CD4-positive, CD25-positive, alpha-beta regulatory T cell (primary cell): ENCODE measurements at places on chromosomes 16 and 17.

GRCh38 chr16:60608971-60609370 is 1427.3 kb downstream of the CDH8 start:
- no peaks in the 10 kb centered on the region for H3K36me3 ChIP-seq
- no peak overlapping the region for H3K27ac ChIP-seq
- no peak for DNase-seq

GRCh38 chr17:29948448-29949215 is 7.2 kb downstream of the EFCAB5 start:
- no peaks in the 10 kb centered on the region for H3K36me3 ChIP-seq
- H3K4me3 ChIP-seq = no peak overlapping the region

DNA sequence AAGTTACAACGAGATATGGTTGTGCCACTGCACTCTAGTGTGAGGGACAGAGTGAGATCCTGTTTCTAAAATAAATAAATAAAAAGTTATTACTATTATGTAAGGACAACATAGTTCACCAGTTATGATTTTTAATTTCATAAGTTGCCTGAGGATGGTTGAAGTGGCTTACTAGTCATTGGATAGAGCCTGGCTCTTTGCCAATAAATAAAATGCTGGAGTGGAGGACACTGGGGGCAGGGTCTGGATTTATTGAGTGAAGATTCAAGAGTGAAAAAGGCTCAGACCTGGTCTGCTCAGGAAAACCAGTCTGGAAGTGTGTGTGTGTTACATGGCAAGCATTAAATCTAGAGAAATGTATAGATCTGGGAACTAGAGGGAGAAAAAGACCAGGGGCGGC is 2.1 kb downstream of the STARD3 start:
- DNase-seq = no peak
- H3K4me3 ChIP-seq = peak overlapping the region; percentile 96
- peaks cover 62% of the 10 kb centered on the region for H3K4me1 ChIP-seq
- H3K27ac ChIP-seq = no peak overlapping the region
- no peaks in the 10 kb centered on the region for H3K27me3 ChIP-seq

DNA sequence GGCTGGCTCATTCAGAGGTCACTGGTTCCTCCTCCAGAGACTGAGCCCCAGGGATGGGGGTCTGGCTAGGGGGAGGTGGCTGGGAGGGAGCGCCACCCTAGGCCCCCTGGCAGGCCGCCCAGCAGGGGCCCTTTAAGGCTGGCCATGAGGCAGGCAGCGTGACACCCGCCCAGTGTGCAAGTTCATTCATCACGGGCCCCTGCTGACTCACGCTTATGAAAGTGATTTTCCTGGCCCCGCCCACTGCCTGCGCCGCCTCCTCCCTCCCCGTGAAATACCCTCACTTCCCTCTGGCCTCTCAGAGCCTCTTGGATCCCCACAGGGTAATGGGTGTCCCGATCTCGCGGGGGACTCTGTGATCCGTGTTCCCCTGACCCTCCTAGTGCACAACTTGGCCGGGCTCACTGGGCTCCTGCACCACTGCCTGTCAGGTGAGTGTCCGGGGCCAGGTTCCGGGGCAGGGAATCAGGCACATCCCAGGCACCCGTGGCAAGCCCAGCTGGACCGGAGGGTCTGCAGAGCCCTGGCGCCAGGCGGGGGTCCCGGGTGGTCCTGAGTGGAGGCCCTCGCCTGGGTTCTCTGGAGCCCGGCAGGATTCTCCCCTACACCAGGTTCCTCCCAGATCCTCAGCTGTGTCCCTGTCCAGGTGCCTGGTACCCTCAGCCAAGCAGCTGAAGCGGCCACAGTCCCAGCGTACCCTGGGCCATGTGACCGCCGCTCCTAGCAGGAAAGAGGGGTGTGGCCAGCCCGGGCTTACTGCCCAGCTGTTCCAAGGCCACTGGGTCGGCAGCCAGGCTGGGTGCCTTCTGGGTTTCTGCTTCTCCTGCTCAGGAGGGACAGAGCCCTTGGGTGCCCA is at the start of gene OSGIN1:
Gene OSGIN1, plus strand, starts transcription at position 301 of the 856 bp plus-strand sequence. CDS start 4,432 bp downstream, outside the sequence.
- no peak within 1 kb of the TSS for H3K4me3 ChIP-seq
- no peak within 1 kb of the TSS for H3K27ac ChIP-seq
- H3K36me3 ChIP-seq = no peaks in the 10 kb centered on the region
- H3K4me1 ChIP-seq = peaks cover 16% of the 10 kb centered on the region

- no peaks in the 10 kb centered on the region for H3K27me3 ChIP-seq
- no peak overlapping the region for H3K27ac ChIP-seq
- H3K4me1 ChIP-seq = peaks cover 42% of the 10 kb centered on the region
- no peaks in the 10 kb centered on the region for H3K36me3 ChIP-seq
These were observed 334.8 kb downstream of the MAF start for GRCh38 chr16:79265701-79266100.
